ENCODE measurements at places on chromosomes 7 and 10.

- DNase-seq, result no peak
Observed at GRCh38 chr7:91446819-91447218, 182.6 kb downstream of the FZD1 start.

- no peak for DNase-seq
Observed at GRCh38 chr10:59633063-59633462, 76.6 kb downstream of the SLC16A9 start.

DNA sequence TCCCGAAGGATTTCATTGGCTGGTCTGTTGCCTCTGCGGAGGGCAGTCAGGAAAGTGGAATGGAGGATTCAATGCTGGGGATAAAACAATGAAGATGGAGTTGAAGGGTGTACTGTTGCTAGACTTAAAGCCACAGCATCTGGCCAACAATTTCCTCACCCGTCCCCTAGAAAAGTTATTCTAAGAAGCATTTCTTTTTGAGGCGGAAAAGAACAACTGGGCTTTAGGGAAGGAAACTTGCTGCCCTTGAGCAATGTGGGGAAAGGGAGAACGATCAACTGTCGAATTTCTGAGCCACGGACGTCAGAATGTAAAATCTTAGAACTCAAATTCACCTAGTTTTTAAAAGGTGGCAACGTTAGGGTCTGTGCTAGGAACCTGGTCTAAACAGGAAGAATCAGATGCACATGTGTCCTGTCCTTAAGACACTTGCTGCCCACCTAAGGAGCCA lies 664 bp downstream of the FMC1 start:
- no peak for DNase-seq

DNA sequence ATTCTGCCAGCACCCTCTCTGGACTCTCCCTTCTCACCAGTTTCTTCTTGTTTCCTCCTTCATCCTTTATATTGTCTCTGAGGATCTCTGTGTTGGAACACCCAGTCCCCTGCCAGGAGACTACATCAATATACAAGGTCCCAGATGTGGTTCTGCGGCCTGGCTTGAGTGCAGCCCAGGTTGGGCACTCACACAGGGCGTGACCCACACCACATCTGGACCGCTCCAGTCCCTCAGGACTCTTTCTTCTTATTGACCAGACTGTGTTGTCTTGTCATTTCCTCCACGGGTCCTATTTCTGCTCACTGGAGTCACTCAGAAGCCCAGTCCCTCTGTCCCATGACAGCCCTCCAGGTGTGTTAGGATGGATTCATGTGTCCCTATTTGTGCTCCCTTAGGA lies 26.0 kb downstream of the NKX2-3 start:
- DNase-seq, result no peak

DNA sequence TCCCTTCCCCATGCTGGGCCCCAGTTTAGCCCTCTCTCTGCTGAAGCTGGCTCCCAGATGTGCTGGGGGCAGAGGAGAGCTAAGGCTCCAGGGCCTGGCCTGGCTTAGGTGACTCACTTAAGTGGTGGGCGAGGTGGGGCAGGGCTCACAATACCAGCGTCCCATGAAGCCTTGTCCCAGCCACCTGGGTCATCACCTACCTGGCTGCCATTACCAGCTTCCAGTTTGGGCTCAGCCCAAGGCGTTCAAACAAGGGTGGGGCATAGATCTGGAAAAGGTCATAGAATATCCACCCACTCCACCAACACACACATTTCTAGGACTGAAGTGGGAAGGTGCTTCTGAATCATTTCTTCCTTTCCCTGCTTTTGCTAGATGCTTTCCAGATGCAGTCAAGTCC lies 8.3 kb downstream of the KAZALD1 start:
- DNase-seq, result no peak

DNA sequence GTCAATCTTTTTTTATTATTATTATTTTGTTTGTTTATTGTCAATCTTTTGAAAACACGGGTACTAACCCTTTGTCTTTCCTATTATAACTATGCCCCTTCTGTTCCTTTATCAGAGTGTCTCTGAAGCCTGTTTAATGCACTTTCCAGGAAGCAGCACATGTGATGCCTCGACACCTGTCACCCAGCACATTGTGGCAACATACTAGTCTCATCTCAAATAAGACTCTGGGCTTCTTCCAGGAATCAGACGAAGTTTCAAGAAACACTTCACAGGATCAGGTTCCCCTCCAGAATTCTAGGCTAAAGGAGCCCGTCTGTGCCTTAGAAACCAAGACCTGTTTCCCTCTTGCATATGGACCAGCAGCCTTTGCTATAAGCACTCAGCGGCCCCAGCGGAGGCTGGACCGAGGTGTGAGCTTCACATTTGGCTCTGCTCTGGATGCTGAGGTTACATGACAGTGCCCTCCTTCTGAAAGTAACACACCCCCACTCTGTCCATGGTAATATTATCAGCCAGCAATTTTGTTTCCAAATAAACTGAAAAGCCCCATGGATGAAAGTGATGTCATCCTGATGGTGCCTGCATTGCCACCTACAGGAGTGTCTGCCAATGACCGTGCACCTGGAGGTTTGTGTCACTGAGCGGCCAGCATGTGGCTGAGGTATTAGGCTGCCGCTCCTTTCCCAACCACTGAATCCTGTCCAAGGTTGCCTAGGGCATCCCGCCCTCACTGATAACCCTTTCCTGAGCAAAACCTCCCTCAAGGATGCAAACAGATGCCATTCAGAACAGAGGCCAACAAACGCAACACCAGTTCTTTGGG lies 38.1 kb downstream of the MKI67 start:
- DNase-seq, result no peak

- no peak for DNase-seq
Observed at GRCh38 chr7:96612034-96612433, 97.6 kb downstream of the SEM1 start.

GRCh38 chr7:54186336-54186735 lies 355.8 kb upstream of the VSTM2A start:
- no peak for DNase-seq

- no peak for DNase-seq
Observed at GRCh38 chr7:113460067-113460466, 341.7 kb upstream of the SMIM30 start.

DNA sequence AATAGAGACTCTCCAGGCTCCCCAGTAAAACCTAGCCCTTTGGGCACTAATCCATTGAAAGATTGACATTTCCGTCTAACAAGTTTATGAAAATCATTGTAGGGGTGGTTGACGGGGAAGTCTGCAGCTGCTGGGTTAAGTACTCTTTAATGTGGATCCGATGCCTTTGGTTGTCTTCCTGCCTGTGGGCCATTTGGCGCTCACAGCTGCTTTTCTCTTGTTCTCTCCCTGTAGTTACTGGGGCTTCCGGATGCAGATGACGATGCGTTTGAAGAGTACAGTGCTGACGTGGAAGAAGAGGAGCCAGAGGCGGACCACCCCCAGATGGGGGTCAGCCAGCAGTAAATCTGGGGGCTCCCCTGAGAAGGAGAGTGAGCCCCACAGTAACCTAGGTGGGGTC lies 22.4 kb downstream of the MTURN start:
- no peak for DNase-seq

DNA sequence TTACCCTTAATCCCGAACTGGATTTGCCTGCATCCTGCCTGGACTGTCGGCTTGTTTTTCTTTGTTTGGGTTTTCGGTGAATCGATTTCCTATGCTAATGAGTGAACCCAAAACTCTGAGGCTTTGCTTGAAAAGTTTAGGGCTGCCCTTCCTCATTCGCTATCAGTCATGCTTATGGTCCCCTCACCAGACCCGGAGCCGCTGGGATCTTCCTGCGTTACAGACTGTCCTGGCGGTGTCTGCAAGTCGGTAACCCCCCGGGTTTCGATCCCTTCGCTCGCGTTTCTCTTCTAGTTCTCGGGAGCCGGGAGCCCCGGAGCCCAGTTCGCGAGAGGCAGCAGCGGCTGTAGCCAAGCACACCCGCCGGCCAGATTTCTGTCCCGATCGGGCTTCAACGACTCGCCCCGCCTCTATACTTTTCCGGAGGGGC lies 2.2 kb downstream of the EMX2 start:
- DNase-seq, result no peak

DNA sequence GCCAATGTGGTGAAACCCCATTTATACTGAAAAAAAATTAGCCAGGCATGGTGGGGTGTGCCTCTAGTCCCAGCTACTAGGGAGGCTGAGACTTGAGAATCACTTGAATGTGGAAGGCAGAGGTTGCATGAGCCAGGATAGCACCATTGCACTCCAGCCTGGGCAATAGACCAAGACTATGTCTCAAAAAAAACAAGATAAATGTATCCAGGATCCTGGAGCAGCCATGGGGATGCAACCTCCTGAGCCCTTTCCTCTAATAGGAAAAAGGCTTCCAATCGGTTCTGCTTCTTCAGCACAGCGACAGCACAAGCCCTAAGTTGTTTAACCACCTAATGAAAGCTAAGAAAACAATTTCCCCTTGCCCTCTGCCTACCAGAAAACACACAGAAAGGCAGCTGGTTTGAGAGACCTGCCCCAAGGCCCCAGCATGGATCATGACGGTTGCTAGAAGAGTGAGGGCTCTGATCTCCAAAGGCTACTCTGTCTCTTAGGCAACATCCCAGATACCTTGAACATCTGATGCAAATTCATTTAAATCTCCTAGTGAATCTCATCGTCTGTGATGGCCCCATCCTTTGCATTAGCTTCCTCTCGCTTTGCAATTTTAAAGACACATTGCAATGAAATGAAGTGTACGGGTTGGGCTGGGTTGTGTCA lies 220.8 kb downstream of the ARHGAP21 start:
- DNase-seq, result no peak

DNA sequence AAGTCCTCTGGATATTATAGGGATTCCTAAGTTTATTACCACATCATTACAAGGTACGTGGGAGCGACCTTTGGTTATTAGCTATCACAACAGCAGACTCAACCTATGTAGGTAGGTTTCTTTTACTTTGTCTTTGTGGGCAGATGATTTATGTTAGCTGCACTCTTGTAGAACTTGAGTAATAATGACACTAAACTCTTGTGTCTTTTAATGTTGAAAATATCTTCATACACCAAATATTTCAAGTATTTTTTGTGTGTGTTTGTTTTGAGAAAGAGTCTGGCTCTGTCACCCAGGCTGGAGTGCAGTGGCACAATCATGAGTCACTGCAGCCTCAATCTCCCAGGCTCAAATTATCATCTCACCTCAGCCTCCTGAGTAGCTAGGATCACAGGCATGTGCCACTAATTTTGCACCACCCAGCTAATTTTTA lies 19.2 kb upstream of the SUPV3L1 start:
- DNase-seq, result no peak

DNA sequence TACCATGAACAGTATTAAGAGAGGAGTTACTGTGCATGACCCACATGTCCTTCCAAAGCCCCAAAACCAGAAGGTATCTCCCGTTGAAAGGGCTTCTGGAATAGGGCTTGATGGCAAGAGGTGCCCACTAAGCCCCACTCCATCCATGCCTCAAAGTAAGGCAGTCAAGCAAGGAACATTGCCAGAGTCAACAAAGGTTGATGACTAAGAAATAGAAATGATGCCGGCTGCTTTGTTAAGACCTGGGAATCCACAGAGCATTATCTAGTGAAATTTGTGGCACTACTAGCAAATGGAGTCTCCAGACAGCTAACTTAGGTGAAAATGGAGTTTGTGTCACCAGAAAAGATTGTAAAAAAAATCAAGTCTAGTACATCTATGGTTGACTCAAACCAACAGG lies 6.2 kb downstream of the SFR1 start:
- no peak for DNase-seq

DNA sequence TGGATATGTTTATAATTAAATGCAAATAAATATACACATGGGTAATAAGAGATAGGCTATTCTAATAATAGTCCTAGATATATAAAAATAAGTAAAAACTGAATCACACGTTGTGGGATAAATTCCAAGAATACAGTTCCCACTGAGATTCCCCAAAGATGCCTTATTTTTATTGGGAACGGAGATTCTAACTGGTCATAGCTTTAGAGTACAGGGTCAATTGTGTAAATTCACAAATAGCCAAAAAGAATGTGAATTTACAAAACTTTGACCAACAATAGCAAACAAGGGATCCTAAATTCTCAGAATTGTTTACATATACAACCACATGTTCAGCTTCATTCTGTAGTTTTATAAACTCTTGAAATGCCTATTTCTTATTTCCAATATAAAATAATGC lies 65.0 kb downstream of the VSTM4 start:
- DNase-seq, result no peak

DNA sequence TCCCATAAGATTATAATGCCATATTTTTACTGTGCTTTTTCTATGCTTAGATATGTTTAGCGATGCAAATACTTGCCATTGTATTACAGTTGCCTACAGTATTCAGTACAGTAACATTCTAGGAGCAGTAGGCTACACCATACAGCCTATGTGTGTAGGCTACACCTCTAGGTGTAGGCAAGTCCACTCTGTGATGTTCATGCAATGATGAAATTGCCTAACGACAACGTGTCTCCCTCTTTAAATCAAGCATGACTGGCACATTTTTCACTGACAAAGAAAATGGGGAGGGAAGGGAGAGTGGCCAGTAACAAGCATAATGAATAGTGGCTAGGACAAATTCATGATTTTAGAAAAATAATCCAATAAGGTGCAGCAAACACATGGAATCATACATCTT lies 1.7 kb downstream of the NCAPG2 start:
- no peak for DNase-seq

All from CMK (cell line).